ENCODE measurements at places on chromosomes 3 and 15.

- no peak for DNase-seq
Measured at GRCh38 chr15:56428821-56429458, 36.0 kb downstream of the MNS1 start.

DNA sequence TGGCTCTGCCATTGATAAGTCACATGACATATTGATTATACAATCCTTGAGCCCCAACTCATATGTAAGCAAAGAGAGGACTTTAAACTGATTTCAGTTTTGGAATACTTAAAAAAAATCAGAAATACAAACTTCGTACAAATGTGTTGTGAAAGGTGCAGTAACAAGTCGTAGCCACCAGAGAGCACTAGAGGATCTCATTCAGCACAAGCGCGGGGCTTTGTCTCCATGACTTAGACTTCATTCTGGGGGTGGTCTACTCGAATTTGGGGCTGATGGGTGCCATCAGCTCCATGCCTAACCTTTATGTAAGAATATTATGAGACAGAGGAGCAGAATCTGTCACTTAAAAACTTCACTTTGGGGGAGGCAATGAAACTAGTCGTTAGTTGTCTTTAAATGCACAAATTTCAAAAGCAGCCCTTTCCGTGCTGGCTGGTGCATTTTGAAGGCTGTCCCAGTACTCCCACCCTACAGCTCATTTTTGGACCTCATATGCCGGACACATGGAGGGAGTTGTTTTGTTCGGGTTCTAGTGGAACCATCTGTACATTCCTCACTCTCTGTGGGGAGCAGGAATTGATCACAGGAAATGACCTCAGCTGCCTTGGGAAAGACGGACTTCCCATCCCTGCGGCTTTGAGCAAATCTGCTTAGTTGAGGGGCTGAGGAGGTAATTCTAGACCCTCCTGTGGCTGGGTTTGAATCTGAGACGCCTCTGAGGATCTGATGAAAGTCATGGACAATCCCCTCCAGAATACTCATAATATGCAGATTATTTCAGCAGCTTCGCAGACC is 27.5 kb upstream of the MASP1 start:
- no peak for DNase-seq

GRCh38 chr3:136672457-136672856 is 79.7 kb downstream of the STAG1 start:
- no peak for DNase-seq

DNA sequence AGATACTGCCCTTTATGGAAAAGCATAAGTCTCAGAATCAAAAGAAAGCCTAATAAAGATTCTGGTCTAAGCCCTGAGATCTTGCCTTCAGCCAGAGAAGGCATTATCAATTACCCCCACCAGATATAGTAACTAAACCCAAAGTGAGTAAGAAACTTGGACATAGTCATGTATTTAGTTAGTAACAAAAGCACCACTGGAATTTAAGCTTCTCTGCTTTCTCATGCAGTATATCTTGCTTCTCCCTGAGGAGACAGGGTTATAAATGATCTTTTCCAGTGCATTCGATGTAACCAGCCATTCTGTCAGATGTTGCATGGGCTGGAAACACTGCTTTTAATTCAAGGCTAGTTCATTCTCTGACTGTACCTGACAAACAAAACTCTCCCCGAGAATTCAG is 946.7 kb downstream of the NAALADL2 start:
- no peak for DNase-seq

GRCh38 chr3:4849136-4849535 is 130.1 kb upstream of the BHLHE40 start:
- DNase-seq: no peak

GRCh38 chr3:149717391-149718056 is 34.8 kb downstream of the COMMD2 start:
- DNase-seq: no peak

GRCh38 chr3:195897081-195897852 is 11.1 kb downstream of the TNK2 start:
- no peak for DNase-seq

GRCh38 chr3:70546679-70547078 is 234.2 kb upstream of the MDFIC2 start:
- no peak for DNase-seq

GRCh38 chr15:32716915-32717425 is 834 bp upstream of the GREM1 start:
- DNase-seq: no peak

- no peak for DNase-seq
Measured at GRCh38 chr15:52005748-52006701, 13.0 kb upstream of the MAPK6 start.

- no peak for DNase-seq
Measured at GRCh38 chr3:184822654-184823053, 10.7 kb downstream of the VPS8 start.

DNA sequence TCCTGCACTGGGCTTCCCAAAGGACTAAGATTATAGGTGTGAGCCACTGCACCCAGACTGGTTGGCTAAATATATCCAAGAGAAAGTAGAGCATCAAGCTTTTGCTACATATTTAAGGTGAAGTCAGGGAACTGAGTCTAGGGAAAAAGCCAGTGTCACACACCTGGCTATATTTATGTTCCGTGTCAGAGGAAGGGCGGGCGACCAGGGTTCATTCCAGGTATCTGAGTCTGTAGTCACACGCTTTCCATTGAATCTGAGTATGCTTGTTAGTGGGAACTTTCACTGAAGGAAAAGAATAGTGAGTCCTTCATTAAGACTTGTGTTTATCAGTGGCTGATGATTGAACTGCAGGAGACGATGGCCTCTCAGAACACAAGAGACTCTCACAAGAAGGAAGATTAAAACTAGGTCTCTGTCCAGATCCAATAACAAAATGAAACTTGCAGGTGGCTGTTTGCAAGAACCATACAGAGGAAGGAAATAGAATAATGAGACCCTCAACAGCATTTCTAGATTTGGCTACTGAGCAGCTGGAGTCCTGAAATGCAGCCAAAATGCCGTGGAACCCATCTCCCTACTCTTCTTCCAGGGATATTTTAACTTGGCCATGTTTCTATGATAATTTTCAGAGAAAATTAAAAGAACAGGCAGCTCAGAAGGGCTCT is 276.3 kb downstream of the THSD4 start:
- DNase-seq: no peak
